ENCODE measurements at places on chromosomes 16 and 17.

DNA sequence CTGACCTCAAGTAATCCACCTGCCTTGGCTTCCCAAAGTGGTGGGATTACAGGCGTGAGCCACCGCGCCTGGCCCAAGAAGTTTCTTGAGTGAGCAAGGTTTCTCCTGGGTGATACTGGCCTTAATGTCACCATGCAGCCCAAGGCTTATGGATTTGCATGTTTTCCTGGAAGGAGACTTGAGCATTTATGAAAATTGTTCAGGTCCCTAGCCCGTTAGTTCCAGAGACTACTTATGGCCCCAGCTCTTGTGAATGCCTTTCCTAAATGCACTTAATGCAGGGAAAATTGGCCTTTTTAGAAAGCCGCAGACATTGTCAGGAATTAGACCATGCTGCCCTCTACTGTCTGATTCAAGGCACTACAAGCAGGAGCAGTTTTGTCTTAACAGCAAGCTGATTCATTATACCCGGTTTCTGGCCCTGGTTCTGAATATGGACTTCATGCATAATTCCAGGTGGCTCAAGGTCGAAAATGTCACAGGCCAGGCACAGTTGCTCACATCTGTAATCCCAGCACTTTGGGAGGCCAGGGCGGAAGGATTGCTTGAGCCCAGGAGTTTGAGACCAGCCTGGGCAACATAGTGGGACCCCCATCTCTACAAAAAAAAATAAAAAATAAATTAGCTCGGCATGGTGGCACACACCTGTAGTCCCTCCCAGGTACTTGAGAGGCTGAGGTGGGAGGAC lies 91.3 kb downstream of the SNX29 start:
- peak; percentile 16 for DNase-seq

DNA sequence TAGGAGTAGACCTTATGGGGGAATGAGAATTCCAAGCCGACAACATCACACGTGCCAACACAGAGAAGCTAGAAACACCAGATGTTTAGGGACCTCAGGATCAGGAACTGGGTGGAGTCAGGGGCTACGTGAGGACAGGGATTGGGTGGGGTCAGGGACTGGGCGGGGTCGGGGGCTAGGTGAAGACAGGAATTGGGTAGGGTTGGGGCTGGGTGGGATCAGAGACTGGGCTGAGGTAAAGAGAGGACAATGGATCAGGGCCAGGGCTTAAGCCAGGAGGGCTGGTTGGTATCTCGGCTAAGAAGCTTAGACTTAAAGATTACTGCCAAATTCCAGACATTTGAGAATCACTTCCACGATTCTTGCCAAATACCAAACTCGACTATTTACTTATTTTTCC lies 11.6 kb downstream of the TEKT5 start:
- no peak for DNase-seq

- no peak for DNase-seq
Measured at GRCh38 chr17:48973806-48974205, 5.4 kb upstream of the GIP start.

DNA sequence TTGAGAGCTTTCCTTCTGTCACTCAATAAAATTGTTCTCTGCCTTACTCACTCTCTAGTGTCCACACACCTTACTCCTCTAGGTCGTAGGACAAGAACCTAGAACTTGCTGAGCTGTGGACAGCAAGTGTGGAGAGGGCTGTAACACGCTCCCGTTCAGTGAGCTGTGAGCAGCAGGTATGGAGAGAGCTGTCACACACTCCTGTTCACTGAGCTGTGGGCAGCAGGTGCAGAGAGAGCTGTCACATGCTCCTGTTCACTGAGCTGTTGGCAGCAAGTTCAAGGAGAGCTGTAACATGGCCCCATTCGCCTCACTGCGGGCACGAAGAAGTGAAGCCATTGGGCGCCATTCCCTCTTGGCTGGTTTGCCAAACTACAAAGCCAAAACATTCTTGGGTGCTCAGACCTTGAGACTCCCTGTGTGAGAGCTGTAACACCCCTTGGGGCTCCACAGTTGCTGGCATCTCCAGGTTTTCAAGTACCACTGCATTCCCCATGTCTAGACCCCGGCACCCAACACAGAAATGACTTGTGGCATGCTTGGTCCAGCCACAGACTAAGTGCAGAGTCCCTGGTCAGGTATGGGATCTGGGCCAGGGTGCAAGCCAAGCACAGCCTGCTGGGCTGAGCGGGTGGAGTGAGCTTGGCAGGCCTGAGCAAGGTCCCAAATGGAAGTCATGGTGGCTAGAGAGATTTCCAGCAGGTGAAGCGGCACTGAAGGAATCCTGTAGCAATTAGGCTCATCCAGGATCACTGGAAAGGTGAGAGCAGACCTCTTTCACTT lies 608.0 kb upstream of the CDH8 start:
- DNase-seq: no peak

DNA sequence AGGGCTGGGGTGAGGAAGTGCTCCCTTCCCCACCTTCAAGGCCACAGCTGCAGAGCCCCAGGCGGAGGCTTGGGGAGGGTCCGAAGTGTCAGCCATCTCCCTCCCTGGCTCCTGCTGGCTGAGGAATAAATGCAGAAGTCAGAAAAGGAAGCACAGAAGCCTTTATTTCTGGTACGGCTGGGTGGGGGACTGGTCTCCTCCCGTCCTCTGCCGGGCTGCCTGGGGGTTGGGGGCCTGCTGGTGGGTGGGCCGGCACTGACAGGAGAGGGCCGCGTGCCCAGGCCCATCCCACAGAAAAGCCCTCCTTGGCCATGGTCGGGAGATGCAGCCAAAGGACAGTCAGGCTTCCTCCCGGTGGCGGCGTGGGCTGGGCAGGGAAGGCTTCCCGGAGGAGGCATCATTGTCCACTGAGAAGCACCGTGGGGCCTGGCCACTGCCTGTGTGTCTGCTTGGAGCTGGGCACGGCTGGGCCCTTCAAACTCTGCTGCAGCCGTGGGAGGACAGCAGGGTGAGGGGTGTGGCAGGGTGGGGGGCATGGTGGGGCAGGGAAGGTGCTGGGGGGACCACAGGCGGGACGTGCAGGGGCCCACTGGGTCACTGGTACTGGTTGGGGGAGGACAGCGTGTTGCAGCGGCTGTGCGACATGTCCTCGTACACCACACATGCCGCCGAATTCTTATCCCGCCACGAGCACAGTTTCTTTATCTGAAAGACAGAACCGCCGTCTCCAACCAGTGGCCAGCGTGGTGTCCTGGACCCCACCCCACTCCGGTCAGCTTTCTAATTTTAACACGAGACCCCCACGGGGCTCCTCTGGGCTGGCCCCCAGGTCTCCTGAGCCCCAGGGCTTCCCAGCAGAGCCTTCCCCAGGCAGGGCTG lies 2.4 kb downstream of the CD7 start:
- no peak for DNase-seq

- no peak for DNase-seq
Measured at GRCh38 chr17:67867591-67867990, 42.3 kb downstream of the BPTF start.

GRCh38 chr17:2062571-2063183 lies 7.8 kb downstream of the HIC1 start:
- DNase-seq: no peak

DNA sequence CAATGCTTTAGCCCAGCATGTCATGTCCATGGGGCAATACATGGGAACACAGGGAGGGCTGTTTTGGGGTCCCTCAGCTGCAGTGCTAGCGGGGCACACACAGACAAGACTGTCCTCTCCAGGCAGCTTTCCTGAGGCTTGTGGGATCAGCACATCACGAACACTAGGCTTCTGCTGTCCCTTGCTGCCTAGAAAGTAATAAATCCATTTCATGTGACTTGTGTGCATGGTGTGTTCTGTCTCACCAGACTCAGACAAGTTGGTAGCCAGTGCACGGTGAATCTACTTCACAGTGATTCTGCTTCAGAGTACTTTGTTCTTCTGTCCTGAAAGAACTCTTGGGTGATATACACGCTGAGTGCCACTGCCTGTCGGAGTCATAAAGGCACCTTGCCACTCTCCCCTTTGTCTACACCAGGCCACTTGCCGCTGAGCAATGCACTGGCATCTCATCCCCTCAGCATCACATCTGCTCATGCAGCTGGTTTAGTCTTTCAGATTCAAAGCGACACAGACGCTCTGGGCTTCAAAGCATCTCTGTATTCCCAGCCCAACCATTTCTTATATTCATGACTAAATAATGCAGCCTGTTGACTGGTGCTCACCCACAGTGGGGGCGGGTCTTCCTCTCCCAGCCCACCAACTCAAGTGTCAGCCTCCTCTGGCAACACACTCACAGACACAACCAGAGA lies 95.2 kb upstream of the COX10 start:
- no peak for DNase-seq

DNA sequence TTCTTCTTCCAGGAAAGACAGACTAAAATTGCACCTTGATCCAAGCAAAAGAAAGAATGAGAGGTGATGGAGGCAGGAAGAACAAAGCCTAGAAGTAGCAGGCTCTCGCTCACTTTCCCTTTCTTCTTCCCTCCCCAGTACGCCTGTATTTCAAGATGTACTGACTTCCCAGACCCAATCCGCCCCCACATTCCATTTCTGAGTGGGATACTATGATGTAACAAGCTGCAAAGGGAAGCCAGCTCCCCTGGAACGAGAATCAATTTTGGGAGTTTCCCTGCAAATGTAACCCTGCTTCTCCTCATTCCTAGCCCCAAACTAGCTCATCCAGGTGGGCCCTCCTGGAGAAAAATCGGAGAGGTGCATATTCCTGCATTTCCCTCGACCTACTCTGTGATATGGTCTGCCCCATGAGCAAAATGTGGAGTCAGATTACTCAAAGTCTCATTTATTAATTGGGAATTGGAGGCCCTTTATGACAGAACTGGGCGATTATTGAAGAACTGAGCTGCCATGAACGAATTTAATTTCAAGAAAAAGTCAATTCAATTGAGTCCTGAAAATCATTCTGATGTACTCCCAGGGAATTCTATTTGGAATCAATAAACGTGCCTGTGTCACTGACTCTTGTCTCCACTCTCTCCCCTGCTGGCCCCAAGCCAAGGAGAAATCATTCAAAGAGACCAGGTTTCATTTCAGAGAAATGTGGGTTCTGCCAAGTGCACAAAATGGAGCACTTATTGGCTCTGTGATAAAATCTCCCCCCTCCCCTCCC lies 398.9 kb downstream of the SHISA9 start:
- no peak for DNase-seq
